Activated T-cell treated with anti-CD3 and anti-CD28 coated beads, Interleukin-2, amount 50 U/mL, for 1 hour (primary cell): ENCODE measurements at places on chromosomes 3 and 15.

- no peak for DNase-seq
Measured at GRCh38 chr3:71110385-71111222, 472.9 kb downstream of the FOXP1 start.

DNA sequence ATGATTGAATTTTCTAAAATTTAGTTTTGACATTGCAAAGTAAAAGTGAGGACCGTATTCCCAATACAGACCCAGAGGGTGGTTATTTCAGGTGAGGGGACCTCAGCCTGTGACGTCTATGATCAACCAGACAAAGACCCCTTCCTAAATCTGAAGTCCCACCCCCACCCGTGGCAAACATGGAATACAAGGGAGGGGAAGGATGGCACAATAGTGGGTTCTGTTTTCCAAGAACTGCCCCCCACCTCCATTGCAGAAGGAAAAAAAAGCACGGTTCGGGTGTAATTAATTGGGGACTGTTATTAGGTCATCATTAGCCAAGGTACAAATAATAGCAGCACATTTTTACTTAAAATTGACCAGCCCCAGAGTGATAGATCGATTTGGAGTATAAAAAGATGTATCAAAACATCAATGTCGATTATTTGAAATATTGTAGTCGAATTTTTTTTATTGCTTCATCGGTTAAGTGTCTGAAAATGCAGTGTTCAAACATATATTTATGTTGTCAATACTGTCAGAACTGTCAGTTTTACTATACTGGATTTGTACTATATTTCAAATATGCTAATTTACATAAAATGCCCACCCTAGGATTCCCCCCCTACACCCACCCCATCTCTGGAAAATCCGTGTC is 7.5 kb upstream of the MEIS2 start:
- DNase-seq, result no peak

DNA sequence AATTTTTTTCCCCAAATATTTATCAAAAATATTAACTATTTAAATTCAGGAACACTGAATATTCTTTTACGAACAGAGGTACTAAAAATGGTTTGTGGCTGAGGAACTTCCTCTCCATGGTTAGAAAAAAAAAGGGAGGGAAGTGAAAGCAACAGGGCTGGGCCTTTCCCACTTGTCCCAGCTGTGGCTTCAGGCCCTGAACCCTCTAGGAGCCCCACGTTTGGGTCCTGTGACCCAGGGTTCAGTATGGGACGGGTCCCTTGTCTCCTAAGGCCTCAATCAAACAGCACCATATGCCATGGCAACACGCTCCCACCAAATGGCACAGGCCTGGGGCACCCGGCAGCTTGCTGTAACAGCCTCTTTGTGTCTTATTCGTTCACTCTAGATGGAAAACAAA is 32.4 kb downstream of the POC1A start:
- DNase-seq, result no peak

DNA sequence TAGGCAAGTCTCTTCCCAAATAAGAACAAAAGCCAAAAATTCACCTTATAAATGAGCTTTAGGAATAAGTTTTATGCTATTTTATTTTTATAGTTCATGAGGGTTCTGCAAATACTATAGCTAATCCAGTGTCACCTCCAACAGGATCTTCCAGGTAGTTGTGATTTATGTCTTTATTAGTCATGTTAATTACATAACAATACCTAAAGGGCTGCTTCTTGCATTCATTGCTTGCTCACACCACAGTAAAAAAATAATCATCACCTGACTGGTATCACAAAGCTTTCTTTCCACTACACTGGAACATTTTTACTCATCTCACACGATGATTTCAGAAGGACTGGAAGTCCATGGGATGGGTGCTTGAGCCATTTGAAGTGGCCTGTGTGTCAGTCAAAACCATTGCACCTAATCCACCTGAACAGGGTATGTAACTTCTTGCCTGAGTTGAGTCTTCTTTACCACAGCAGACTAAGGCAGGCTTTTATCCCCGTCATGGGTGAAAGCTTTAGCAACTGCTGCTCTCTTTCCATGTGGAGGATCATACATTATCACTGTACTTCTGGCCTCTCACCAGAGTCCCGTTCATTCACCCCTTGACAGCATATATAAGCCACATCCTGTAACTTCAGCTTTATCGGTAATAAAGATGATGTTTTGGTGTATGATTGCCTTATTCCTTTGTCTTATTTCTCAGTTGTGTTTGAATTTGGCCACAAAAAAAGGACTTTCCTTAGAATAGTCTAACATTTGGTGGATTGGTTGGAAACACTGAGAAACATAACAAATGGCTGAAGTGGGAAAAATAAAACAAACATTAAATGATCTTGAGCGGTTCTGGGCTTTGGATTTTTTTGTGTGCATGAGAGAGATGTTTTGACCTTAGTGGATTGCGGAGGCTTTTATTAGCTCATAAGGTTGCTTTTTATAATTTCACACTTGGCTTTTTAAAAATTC is 382.6 kb upstream of the THBS1 start:
- DNase-seq, result no peak

DNA sequence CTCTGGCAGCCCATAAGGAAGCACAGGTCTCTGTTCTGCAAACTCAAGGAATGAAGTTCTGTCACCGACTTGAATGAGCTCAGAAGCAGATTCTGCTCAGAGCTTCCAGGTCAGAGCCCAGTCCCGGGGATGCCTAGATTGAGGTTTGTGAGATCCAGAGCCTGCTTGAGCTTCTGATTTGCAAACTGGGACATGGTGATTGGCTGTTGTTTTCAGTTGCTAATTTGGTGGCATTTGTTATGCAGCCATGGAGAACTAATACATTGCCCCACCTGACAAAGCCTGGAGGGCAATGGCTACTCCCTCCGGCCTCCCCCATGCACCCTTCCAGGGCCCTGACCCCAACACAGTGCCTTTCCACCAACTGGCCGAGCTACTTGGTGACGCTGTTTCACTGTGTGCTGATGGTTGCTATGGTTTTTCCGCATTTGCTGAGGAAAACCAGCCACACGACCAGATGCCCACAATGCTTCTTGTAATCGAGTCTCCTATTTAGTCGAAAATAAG is 379.5 kb upstream of the ATP10A start:
- no peak for DNase-seq

DNA sequence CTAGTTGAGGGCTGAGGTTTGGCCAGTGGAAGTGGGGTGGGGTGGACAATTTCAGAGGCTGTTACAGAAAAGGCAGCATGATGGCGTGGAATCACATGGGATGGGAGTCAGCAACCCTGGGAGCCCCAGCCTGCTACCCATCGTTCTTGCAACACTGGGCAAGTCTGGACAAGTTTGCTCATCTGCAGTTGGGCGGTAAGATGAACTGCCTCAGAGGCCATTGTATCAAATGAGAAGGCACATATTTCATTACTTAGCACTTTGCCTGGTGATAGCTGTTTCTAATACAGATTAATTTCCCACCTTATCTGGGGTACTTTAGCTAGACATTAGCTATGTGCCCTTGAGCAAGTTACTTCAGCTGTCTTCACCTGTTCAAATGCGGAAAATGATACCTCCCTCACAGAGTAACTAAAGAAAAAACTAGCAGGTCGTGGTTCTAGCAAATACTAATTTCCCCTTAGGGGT is 248.9 kb downstream of the THSD4 start:
- DNase-seq, result no peak

DNA sequence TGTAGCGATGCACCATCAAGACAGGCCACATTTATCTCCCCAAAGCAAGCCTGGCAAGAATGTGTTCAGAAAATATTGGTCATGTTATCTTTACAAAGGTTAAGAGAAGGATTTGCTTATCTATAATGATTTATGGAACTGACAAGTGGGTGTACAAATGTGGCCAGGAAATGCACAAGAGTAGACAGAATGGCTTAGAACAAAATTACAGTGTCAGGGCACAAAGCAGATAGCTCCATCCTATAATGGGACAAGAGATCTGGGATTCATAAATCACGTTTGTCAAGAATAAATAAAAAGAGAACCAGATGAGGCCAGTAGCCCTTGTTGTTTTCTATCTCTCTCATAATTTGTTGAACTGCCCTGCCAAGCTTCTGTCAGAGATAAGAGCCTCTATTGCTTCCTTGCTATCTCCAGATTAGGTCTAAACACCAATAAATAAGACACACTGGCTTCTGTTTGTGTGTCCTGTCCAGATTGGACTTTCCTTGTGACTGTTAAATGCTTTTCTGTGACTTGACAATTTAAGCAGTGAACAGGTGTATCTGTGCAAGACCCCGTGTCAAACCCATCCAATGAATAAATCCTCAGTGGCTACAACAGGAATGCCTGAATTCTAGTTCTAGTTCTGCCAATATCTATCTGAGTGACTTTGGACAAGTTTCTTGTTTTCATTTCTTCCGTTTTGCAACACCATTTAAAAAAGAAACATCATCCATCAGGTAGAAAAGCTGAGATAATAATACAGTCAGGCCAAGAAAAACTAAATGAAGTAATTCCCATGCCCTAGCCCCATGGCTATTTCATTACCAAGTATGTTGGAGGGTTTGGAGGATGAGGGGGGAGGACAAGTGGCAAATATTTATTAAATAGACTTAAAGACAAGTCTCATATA is 157.2 kb downstream of the DCLK3 start:
- no peak for DNase-seq

GRCh38 chr15:94240480-94240879 is 9.1 kb downstream of the MCTP2 start:
- no peak for DNase-seq

GRCh38 chr15:68603951-68604350 is 25.2 kb downstream of the CORO2B start:
- DNase-seq, result no peak

- DNase-seq, result no peak
Measured at GRCh38 chr3:177295116-177295515, 97.8 kb upstream of the TBL1XR1 start.

GRCh38 chr3:95511828-95512227 is 1302.6 kb upstream of the EPHA6 start:
- DNase-seq, result no peak

GRCh38 chr3:189353988-189354889 is 182.5 kb downstream of the TPRG1 start:
- DNase-seq, result no peak

- no peak for DNase-seq
Measured at GRCh38 chr3:11130385-11130784, 23.9 kb upstream of the HRH1 start.

DNA sequence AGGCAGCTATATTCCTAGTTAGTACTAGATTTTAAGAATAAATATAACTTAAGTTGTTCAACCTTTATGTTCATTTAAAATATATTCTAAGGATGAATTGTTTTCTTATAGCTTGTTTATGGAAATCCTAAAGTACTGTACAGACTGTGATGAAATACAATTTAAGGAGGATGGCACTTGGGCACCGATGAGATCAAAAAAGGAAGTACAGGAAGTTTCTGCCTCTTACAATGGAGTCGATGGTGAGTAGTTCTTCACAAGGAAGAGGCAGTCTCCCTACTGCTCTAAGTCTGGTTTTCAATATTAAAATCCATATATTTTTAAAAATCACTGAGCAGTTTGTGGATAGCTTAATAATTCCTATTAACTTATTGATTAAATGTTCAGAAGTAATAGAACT is 29.6 kb downstream of the CALML4 start:
- no peak for DNase-seq

DNA sequence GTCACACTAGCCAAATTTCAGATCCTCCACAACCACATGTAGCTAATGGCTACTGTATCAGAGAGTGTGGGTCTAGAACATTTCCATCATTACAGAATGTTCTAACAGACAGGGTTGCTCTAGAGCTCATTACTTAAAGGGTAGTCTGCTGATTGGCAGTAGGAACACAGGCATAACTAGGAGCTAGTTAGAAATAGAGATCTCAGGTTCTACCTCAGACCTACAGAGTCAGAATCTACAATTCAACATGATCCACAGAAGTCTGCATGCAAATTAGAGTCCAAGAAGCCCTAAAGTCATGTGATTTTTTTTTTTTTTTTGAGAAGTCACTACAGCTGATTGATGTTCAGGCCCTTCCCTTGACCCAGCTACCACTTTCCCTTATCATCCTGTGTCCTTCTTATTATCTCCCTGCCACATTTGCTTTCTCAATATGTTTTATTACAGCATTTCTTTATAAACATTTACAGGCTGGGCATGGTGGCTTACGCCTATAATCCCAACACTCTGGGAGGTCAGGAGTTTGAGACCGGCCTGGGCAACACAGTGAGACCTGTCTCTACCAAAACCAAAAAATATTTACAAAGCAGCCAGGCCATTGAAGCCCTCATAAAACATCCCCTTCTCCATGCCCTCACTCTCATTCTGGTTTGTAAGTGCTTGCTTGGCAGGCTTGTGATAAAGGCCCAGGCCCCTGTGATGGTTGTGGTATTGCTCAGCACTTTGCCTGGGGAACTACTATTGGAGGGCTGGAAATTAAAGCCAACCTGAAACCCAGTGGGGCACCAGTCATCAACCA is 3.8 kb upstream of the ABHD5 start:
- no peak for DNase-seq

- DNase-seq, result no peak
Measured at GRCh38 chr3:6396631-6397030, 464.3 kb upstream of the GRM7 start.
